ENCODE measurements at places on chromosomes 3 and 15.
A peak's percentile ranks its signal among the peaks of the same experiment; 100 is the strongest.

GRCh38 chr3:145899241-145899640 lies 261.7 kb downstream of the PLOD2 start:
- no peak for DNase-seq

GRCh38 chr3:197428117-197428801 lies 127.5 kb downstream of the BDH1 start:
- peak; percentile 82 for DNase-seq

- DNase-seq, result no peak
These were observed 26.6 kb downstream of the GOLM2 start for GRCh38 chr15:44315126-44315525.

DNA sequence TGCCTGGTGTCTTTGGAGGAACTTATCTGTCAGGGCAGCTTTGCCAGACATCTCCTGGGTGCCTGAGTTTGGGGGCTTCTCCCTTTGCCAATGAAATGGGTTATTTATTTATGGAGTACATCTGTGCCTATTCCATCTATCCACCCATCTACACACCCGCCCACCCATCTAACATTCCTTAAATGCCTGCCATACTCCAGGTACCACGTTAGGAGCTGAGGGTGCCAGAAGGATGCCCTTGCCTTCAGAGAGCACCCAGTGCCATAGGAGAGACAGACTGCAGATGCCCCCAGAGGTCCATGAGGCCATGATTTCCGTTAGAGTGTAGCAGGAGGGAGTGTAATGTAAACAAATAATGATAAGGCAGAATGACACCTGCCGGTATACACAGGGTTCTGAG lies 21.8 kb upstream of the KIF23 start:
- no peak for DNase-seq

- no peak for DNase-seq
These were observed 366.5 kb downstream of the GAP43 start for GRCh38 chr3:115989684-115990421.

DNA sequence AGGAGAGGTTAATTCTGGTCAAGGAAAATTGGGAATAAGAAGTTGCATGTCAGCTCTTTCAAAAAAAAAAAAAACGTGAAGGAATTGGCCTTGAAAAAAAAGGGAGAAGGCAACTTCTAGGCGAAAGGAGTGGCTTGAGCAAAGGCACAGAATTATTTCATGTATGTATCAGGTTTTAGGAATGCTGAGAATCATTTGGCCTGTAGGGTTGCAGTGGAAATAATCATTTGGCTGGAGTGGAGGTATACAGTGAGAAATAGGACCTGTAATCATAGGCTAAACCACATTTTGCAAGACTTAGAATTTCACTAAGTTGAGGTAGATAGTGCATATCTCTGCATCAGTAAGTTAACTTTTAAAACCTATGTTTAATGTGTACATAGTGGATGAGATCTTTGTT lies 54.9 kb downstream of the EPHA6 start:
- no peak for DNase-seq

- DNase-seq, result no peak
These were observed 204.9 kb downstream of the CNTN4 start for GRCh38 chr3:2303566-2303965.

DNA sequence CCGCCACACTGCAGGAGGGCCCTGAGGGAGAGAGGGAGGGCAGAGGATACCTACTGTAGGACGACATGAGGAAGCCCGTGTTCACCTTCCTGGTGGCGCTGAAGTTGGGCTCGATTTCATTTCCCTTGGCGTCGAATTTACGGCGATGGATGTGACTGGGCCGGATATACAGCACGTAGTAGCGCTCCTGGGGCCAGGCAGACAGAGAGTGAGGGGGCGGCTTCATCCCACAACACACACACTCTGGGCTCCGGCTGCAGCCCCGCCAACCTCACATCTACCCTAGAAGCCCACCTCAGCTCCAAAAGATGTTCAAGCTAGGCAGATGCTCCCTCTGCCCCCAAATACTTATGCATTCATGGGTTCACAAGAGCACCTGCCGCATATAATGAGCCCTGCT lies 4.5 kb downstream of the ARPIN start:
- no peak for DNase-seq

DNA sequence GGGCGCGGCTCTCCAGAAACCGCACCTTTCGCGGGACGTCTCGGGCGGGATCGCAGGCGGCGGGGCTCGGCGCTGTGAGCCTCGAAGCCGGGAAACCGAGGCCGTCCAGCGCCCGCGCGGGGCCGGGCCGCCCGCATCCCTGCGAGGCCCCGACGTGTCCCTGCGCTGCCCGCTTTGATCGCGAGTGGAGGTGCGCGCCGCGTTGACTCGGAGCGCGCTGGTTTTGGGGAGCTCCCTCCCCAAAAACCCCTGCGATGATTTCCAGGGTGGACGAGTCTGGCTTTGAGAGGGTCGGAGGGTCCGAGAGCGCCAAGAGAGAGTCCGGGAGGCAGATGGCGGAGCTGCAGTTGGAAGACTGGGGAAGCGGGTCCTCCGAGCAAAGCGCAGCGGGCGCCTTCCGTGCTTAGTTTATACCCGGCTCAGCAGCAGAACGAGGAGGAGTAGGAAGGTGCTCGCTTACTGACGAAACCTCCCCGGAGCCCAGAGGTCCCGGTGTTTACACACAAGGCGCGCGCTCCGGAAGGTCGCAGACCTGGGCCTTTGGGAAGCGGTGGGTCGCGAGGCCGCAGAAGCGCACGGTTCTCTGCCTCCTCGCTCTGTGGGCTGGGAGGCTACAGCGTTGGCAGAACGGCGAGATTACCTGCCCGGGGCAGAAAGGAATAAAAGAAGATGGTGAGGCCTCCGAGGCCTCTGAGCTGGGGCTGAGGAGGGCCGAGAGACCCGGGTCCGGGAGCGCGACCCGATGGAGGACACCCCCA lies 687 bp downstream of the ALDH1A3 start:
- no peak for DNase-seq

DNA sequence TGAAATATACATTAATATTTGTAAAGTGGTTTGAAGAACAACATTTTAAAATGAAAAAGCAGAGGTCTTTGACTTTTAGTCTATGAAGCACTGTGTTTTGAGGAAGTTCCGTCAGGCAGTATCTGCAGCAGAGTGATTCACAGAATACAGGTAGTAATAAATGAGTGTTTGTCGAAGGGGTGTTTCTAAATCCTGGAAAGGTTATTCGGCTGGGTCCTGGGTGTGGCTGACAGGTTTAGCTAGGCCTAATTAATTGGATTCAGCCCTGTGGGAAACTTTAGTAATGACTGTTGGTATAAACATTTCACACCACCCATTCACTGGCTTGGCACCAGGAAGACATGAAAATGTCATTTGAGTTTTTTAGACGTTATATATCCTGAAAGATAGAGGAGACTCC lies 51.3 kb downstream of the TIPARP start:
- no peak for DNase-seq

GRCh38 chr3:35596335-35596995 lies 42.9 kb upstream of the ARPP21 start:
- DNase-seq, result no peak

DNA sequence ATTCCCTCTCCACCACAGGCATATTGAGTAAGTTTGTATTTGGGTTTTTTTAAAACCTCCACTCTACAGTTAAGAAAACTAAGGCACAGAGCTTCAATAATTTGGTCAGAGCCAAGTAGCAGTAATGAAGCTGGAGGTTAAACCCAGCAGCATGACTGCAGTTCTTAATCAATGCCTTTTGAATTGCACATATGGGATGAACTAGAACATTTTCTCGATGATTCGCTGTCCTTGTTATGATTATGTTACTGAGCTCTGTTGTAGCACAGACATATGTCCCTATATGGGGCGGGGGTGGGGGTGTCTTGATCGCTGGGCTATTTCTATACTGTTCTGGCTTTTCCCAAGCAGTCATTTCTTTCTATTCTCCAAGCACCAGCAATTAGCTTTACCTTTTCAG lies 1.6 kb upstream of the CCR5 start:
- no peak for DNase-seq

DNA sequence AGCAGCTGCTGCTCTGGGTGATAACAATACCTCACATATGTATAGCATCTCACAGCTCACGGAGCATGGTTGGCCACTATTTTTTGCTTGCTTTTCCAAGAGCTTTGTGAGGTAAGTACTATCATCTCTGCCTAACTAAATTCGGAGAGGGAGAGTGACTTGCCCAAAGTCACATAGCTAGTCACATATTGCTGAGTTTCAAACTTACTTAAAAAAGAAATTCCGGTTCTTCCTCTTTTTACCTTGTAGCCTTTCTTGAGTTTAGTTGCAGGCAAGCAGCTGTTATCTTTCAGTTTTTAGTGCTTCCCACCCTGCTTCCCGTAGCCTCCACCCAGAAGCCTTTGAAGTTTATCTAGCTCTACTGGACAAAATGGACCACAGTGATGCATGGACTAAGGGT lies 309.2 kb downstream of the PDCD6IP start:
- DNase-seq, result no peak

DNA sequence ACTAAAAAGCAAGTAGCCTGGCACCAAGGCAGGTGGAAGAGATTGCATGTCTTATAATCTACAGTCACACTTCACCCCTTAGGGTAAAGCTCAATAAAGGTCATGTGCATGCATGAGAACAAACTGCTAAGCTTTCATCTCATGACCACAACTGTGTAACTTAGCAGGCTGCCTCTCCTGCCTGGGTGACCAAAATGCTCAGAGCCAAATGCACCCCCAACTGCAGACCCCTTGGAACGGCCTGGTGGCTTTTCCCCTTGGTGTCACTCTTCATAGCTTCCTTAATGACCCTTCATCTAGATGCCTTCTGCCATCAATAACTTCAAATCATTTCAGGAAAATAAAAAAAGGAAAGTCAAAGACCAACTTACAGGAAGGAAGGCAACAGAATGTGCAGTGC lies 88.1 kb downstream of the ADAMTS17 start:
- no peak for DNase-seq

- DNase-seq, result no peak
These were observed 76.4 kb downstream of the USF3 start for GRCh38 chr3:113620091-113620490.

- no peak for DNase-seq
These were observed 1.4 kb upstream of the WHAMM start for GRCh38 chr15:82807920-82808633.

DNA sequence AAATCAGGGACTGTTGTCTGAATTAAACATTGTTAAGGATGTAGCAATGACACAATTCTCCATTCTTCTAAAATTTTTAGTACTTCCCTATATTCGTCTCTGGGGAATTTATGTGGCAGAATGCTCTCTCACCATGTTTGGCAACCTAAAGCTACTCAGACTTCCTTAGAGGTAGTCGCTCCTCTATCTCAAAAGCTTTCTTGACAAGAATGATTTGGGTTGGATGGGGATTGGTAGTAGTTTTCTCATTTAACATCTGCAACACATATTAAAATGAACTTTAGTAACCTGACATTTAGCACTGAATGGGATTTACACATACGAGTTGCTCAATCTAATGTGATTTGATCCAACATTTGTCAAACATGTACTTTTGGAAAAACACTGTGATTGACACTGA lies 233.3 kb downstream of the RBMS3 start:
- DNase-seq, result no peak

GRCh38 chr15:90400005-90400758 lies 12.1 kb downstream of the IQGAP1 start:
- DNase-seq, result no peak

GRCh38 chr3:59256230-59256629 lies 206.4 kb upstream of the CFAP20DC start:
- DNase-seq, result no peak

GRCh38 chr3:72629191-72629631 lies 219.0 kb downstream of the SHQ1 start:
- DNase-seq, result no peak

DNA sequence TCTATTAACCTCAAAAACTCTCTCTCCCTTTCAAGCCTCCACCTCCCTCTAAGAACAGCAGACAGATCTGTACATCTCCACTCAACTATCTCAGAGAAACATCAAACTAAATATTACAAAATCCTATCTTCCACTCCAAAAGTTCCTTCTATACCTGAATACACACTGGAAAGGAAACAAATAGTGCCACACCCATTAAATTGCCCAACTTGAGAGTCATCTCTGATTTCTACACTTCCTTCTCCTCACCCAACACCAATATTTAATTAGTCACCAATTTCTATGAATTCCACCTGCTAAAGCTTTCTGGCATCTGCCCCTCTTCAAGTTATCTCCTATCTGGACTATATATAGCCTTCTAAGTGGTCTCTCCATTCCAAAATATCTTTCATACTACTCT lies 65.8 kb downstream of the PEAK1 start:
- no peak for DNase-seq

DNA sequence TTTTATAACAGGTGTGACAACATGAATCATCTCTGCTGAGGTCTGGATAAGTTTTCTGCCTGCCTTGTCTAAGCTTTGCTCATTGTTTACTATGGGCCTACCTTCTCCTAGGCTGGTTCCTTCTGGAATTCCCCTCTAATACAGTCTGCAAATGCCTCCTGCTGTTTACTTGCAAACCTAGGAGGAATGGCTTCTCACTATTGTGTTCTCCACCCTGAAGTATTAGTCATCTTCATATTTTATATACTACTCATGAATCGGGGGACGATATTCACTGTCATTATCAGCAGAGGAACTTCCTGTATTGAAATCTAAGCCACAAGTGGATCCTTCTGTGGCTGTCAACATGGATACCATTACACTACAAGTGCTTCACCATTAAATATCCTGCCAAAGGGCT lies 154.8 kb downstream of the PLCL2 start:
- no peak for DNase-seq
